ENCODE measurements at places on chromosomes 11 and 22.

DNA sequence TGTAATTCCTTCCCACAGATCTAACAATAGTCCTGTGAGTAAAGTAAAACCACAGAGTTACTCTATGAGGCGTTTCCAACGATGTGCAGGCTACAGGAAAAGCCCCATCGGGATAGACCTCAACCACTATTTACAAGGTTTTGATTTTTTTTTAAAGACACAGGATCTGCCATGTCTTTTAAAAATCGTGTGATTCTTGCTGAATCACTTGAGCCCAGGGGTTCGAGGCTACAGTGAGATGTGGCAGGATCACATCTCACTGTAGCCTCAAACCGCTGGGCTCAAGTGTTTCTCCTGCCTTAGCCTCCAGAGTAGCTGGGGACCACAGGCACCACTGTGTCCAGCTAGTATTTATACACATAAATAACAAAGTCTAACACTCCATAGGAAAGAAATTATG lies 7.8 kb downstream of the TAF1D start:
- DNase-seq, result no peak

GRCh38 chr11:98565311-98565710 lies 455.4 kb upstream of the CNTN5 start:
- no peak for DNase-seq

- no peak for DNase-seq
Measured at GRCh38 chr11:61315260-61315659, 17.6 kb downstream of the DDB1 start.

DNA sequence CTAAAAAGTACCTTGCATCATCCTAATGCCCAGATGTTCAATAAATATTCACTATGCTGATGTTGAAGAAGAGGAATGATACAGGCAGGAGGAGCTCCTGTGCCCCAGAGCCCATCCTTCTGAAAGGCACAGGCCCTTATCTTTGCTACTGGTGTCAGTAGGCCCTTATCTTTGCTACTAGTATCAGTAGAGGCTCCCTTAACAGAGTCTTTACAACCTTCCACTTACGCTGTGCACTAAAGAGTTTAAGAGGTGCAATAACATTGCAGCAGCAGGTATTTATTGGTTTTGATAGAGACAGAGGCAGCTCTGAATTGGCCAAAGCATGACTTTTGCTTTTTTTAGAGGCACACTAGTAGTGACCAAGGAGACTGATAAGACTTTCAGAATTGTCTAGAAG lies 174.4 kb downstream of the TENM4 start:
- DNase-seq, result no peak

DNA sequence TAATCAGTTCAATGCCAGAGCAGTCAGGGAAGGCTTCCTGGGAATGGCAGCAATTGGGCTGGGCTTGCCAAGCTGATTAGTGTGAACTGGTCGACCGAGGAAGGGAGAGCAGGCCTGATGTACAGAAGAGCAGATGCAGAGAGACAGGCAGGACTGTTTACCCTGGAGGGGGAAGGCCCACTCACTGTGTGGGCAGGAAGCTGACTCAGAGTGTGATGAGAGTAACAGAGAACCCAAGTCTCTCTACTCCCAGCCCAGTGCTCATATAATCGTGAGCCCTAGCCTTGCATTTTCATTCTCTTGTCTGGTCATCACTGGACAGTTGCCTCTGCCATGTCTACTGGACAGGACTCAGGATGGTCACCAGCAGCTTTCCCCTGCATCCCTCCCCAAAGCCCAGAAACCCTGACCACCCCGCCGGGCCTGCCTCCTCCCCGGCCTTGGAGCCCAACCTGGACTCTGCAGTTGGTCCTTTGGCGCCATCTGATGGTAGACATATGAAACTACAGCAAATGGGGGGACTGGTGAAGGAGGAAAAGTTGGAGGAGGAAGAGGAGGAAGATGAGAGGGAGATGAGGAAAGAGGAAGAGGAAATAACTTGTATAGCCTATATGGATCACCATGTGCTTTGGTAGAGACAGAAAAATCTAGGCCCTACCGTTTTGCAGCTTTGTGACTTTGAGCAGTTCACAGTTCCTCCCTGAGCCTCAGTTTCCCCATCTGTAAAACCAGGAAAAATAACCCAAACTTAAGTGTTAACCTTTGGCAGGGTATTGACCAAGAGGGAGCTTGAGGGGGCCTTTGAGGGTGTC lies 43.4 kb upstream of the PRDM11 start:
- DNase-seq, result no peak

DNA sequence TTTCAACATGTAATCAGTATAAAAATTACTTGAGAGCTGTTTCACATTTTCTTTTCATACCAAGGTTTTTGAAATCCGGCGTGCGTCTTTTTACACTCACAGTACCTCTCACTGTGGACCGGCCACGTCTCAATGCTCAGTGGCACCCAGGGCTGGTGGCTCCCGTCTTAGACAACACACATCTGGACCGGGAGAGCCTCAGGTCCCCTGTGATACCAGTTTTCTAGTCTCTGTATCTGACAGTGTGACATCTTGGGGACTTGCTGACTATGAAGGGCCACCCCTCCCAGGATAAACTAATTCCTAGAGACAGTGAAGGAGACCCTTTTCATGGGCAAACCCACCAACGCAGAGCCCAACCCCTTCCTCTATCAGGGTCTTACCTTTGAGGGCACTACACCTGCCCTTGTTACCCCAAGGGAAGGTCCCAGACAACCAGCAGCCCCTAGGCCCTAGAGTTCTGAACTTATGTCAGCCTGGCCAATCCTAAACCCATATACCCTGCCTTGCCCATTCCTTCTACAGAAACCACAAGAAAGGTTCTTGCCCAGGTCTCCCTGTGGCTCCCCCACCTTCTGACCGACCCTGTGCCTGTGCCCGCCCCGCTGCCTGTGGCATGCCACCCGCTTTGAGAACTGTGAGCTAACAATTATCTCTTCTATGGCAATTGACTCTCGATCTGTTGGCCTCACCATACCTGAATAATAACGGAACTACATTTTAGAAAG lies 6.1 kb upstream of the ASCL2 start:
- DNase-seq, result no peak

- DNase-seq, result no peak
Measured at GRCh38 chr22:48953830-48954229, 873.8 kb downstream of the BRD1 start.

- no peak for DNase-seq
Measured at GRCh38 chr11:57634311-57634710, 15.4 kb downstream of the YPEL4 start.

DNA sequence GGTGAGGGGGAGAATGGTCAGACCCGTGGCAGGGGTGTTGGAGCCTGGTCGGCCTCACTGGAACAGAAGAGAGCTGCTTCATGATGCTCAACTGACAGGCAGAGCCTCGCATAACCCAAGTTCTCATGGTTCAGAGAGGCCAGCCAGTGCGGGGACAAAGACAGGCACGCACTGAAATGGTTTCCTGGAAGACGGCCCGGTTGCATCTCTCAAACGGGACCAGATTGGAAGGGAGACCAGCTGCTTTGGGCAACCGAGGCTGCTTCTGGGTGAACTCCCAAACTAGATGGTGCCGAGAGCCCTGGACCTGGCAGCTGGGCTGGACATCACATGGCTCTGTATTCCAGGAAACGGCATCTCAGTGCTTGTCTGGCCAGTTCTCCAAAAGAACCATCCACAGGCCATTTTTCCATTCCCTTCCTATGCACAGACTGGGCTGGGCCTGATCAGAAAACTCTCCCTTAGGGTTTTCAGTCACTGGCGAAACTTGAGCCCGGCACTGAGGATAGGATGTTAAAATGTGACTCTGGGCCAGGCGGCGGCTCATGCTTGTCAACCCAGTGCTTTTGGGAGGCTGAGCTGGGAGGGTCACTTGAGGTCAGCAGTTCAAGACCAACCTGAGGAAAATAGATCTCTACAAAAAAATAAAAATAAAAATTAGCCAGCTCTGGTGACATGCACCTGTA lies 80.1 kb upstream of the PRODH start:
- no peak for DNase-seq
